ENCODE measurements at places on chromosomes 1 and 21.
A peak's percentile ranks its signal among the peaks of the same experiment; 100 is the strongest.

DNA sequence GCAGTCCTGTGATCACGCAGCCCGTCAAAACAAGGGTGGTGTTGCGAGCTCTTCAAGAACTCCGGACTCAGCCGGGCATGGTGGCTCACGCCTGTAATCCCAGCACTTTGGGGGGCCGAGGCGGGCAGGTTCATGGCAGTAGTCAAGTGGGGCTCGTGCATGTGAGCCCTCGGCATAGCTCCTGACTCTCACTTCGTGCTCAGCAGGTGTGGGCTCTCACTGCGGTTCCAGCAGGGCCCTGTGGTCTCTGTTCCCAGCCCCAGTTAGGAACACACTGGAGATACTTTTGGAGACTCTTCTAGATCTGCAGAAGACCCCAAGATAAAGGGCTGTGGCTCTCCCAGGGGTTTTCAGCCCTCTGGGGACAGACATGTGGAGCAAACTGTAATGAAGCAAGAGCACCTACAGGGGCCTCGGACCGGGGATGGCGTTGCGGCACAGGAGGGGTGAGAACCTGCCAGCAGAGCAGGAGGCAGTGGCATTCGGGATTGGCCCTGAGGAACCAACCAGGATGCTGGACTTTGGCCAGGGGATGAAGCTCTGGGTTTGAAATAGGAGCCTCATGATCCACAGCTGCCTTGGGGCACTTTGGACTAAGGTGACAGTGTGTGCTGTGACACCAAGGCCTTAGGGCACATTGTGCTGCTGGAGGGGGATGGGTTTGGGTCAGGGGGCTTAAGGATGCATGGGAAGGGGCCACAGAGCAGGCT is 443.2 kb downstream of the CAMTA1 start:
- no peak for DNase-seq

DNA sequence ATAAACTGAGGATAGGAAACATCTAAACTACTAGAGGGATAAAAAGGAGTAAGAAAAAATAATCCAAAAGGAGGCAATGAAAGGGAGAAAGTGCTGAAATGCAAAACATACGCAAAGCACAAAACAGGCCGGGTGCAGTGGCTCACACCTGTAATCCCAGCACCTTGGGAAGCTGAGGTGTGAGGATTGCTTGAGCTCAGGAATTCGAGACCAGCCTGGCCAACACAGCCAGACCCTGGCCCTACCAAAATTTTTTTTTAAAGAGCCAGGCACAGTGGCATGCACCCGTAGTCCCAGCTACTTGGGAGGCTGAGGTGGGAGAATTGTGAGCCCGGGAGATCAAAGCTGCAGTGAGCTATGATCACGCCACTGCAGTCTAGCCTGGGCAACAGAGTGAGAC is 10.5 kb downstream of the SPOCD1 start:
- no peak for DNase-seq

- DNase-seq = peak; percentile 65
Observed at GRCh38 chr1:29237129-29237821, 953 bp downstream of the PTPRU start.

- no peak for DNase-seq
Observed at GRCh38 chr21:42336054-42336453, 14.7 kb downstream of the TFF2 start.

DNA sequence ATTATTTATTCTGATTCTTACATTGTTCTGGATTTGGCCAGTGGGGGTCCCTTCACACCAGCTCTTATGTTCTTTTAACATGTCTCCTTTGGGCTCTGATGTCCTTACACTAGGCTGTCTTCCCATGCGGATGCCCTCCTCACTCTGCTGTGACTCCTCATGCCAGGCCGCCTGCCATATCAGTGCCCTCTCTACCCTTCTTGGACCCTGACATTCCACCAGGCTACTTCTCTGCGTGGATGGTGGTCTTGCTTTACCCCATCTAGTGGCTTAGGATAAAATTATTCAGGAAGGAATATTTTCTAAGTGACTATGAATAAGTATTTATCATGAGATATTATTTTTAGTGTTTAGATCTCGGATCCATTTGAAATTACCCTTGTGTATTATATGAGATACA is 21.2 kb downstream of the ATF6 start:
- DNase-seq = no peak

- no peak for DNase-seq
Observed at GRCh38 chr1:109266965-109267364, 16.0 kb downstream of the PSRC1 start.

DNA sequence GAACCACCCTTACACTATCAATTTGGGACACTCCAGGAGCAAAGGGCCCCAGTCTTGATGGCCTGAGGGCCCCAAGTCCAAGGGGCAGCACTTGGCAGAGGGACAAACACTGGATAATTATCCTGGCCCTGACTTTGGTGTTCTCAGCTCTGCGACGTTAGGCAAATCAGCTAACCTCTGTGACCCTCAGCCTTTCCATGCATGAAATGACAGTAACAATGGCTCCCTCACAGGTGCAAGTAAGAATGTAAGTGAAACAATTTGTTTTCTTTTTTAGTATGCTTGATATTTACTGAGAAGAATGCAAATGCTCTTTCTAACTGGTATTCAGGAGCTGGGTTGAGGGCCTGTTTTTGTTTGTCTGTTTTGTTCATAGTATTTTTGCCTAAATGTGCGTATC is 61.6 kb upstream of the PRDX6 start:
- no peak for DNase-seq

- no peak for DNase-seq
Observed at GRCh38 chr1:113101588-113101987, 28.6 kb downstream of the LRIG2 start.

- DNase-seq = no peak
Observed at GRCh38 chr21:41606706-41607105, 98.7 kb upstream of the TMPRSS2 start.

DNA sequence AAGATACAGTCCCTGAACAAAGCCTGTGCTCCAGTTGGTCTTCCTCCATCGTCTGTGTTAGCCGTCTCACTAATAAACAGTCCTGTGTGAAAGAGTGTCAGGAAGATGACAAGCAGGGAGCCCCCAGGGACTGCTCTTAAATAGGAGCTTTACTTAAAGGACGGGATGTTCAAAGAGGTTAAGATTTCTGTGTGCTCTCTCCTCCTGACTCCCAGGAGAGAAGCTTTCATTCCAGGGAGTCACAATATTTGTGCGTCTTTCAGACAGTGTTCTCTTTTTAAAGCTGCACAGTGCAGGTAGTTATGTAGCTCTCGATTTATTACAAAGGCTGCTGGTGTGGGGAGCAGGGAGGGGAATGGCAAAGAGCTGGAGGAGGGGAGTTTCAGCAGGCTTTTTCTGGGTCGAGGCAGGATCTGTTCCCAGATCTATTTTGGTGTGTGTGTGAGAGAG is 43.5 kb downstream of the STYXL2 start:
- DNase-seq = no peak

- DNase-seq = no peak
Observed at GRCh38 chr1:231682779-231683178, 56.2 kb downstream of the DISC1 start.

DNA sequence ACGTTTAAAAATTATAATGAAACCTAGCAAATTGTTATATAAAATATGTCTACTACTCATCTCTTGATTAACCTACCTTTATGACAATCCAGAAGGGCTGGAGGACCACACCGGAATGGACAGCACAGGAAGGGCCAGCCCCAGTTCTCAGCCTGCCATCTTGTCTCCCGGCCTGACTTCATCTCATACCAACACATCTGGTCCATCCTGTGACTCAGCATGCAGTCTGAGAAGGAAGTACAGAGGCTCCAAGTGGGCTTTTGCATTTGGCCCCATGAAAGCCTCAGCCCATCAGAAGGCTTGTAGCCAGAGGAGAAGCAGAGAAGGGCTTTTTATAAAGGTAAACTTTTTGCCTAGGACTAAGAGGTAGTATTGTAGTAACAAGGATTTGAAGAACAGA is 436.6 kb downstream of the MRPL39 start:
- no peak for DNase-seq

GRCh38 chr1:229227298-229227919 is 43.5 kb upstream of the RAB4A start:
- DNase-seq = peak; percentile 88

GRCh38 chr21:15732290-15732995 is 2.7 kb downstream of the USP25 start:
- DNase-seq = no peak

DNA sequence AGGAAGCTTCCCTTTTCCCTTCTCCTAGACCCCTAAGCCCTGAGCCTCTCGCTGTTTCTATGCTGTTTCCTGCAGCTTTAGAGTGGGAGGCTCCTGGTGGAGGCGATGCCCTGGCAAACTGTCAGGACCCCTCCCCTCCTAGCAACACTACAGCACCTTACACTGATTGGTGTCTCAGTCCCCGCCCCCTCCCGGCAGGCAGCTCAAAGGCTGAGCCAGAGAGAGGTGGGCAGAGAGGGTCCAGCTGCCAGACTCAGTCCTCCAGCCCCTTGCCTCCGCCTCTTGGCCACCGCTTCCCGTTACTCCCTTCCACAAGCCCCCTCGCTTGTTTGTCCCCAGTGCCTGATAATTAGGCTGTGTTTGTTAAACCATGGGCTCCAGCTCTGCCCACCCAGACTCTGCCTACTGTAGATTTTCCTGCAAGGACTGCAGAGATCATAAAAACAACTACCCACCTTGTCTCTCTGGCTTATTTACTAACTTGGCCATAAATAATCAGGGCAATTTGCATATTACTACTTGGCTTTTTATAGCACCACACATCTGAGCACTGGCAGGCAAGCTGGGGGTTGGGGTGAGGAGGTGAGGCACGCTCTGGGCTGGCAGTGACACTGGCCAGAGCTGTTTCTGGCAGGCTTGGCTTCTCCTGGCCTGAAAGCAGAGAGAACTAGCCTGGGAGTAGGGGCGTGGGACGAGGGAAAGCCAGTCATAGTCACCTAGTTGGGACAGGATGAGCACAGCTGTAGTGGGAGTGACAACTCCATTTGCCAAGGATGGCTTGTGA is 107.5 kb downstream of the CSMD2 start:
- no peak for DNase-seq

DNA sequence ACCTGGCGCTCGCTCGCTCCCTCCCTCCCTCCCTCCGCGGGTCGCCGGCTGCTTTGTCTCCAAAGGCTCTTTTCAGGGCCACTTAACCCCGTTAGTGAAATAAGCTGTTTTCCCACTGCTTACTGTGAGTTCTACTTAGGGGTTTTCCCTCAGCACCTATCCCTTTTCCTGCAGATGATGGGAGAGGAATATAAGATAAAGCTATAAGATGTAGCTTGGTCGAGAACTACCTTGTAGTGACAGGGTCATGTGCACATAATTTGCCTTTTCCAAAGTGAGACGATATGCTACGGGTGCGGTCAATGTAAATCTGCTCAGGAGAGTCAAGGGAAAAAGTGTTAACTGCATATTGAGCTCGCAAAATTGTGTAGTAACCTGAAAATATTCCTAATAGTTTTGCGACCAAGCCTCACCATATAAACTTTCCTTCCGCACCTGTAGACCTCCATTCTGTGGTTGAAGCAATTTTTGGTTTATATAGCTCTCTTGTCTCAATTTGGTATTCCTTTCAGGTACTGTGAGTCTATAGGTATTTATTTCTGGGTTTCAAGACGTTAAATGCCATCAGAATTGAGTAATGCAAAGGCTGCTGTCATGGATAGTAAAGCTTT is 55.8 kb upstream of the BOLA1 start:
- DNase-seq = no peak

DNA sequence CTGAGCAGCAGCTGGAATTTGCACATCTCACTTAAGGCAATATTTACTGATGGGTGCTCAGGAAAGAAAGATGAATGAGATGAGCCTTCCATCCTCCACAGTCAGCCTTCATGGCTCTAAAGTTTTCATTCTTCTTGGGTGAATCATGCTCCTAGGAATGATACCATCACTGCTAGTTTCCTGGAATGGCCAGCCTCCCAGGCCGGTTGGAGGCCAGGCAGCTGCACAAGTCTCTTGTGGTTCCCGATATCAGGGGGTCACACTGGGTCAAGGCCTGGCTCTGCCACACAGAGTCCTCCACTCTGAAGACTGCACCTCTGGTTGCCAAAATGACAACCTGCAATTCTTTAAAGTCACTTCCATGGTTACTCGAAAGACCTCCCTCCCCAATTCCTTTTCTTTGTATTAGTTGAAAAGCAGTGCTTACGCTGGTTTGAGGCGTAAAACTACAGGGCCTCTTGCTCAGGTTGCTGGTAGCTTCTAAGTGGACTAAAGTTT is 46.2 kb upstream of the PALMD start:
- DNase-seq = peak; percentile 62

- DNase-seq = no peak
Observed at GRCh38 chr21:39611551-39612190, 1.1 kb upstream of the B3GALT5 start.

DNA sequence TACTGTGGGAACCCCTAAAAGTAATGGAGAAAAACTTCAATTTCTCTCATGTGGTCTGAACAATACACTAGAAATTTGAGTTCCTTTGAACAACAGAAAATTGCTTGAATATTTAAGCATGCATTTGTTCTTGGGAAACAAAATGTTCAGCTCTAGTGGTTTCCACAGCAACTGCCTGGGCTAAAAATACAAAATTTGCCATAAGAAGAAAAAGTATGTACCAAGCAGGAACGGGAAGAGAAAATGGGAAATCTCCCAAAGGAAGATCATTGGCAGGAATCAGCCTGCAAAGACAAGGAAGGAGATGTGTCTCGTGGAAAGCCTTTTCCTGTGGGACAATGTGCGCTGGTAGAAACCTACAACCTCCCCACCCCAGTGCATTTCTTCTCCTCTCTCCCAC is 119.0 kb upstream of the DPT start:
- no peak for DNase-seq

DNA sequence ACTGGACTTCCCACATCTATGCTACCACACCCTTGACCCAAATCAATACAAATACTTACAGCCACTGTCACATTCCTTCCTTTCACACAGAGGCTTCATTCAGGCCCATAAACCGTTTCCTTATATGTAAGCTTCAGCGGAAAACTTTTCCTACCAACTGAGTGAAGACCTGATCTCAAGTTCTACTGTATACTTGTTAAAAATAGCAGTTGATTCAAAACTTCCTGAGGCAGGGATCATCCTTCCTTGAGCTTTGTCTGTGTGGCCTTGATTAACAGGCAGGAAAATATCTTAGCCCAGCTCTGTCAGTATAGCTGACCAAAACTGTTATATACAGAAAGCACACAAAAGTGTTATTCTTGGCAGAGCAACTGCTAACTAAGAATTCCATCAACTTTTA is 42.7 kb downstream of the DENND2C start:
- DNase-seq = no peak

DNA sequence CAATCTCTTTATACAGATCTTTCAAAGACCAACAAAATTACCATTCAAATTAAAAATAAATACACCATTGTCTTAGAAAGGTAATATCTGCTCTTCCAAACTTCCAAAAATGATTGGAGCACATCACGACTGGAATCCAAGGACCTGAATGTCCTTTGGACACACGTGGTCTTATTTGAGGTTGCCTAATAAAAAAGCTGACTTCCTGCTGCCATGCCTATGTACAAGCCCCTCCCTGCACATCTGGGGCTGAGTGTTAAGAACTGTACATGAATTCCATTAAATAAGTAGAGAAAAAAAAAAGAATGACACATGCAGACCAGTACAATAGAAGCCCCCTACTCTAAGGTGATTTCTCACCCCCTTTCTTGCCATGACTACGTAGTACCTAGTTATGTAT is 73.6 kb downstream of the SUSD4 start:
- DNase-seq = no peak
